Suppressor macrophage treated with lipopolysaccharide for 4 hours (primary cell): ENCODE measurements at places on chromosomes 12 and 14.

GRCh38 chr12:22797701-22798100 lies 172.7 kb downstream of the ETNK1 start:
- DNase-seq: peak; percentile 50

GRCh38 chr14:92456215-92457015 lies 57.2 kb upstream of the RIN3 start:
- peak; percentile 89 for DNase-seq

GRCh38 chr14:37197421-37198272 lies at the start of gene MIPOL1:
TSS of gene MIPOL1 (plus strand) at chr14:37197937. CDS start at chr14:37247889, 49,952 bp downstream.
- peak; percentile 51 for DNase-seq

DNA sequence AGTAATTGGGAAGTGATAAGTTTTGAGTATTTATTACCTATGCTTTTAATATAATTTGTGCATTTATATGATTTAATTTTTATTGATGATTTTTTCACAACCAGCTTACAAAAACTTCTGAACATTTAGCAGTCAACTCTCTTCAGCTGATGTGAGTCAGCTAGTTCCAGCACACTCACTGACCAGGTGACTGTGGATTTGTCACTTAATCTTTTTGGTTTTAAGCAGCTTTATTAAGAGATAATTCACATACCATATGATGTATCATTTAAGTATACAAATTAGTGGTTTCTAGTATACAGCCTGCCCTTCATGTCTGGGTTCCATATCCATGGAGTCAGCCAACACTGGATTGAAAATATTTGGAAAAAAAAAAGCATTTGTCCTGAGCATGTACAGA lies 103.5 kb downstream of the SYNE2 start:
- DNase-seq: no peak

DNA sequence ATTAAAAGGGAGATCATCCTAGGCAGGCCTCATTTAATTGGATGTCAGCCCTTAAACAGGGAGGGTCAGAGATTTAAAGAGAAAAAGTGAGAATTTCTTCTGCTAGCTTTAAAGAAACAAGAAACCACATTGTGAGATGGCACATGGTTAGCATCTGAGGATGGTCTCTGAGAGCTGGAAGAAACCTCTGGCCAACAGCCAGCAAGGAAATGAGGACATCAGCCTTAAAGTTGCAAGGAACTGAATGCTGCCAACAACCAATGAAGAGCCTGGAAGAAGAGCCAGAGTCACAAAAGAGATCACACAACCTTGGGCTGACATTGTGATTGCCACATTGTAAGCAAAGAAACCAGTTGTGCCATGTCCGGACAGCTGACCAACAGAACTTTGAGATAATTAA lies 17.5 kb upstream of the FAR2 start:
- peak; percentile 13 for DNase-seq

GRCh38 chr14:21033133-21033698 lies 1.4 kb downstream of the RNASE13 start:
- no peak for DNase-seq

DNA sequence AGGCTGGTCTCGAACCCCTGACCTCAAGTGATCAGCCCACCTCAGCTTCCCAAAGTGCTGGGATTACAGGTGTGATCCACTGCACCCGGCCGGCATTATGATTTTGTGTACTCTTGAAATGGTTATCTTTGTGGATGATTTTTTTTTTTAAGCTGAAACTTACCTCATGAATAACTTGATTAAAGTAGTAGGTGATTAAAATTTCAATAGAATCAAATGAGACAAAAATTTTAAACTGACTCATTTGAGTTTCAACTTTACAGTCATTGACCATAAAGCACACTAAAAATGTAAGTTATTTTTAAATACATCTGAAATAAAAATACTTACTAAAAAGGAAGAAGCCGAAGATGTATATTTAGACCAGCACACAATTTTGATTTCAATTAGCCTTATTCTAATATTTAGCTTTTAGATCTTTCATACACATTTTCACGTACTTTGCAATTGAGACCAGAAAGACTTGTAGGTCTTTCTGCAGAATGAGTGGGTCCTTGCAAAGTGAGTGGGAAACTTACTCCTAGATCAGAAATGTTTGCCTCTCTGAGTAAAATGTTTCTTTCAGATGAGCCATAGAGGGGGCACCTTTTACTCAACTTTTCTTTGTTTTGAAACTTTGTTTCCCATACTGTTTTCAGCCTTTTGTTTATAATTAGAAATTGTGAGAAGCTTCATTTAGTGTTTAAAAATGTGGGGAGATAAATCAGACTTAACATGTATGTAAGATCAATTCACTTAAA lies 34.2 kb downstream of the TMPO start:
- DNase-seq: no peak

DNA sequence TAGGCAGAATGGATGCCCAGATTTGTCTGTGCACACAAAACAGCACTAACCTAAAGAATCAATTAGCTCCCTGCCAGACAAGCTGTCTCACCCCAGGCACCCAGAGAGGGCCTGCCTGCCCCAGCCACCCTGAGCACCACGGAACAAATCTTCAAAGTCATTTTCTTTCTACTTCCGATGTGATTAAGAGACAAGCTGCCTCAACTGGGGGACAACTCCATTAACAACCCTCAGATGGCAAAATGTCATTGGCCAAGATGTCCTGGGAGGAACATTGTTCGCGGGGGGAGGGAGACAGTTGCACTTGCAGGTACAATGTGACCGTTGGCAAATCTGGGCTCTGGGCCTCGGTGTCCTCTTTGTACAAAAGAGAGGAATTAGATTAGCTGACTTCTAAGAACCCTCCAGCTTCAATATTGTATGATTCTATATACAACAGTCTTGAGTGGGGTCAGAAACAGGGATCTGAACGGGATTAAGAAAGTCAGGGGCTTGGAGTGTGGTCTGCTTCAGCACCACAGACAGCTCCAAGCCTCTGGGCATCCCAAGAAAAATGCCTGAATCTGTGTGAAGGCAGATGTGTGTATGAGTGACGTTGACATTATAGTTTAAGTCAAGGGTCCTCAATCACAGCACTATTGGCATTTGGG lies 42.8 kb upstream of the CMKLR1 start:
- DNase-seq: peak; percentile 21

- no peak for DNase-seq
These were observed 7.5 kb upstream of the TRHDE start for GRCh38 chr12:72264548-72265175.

DNA sequence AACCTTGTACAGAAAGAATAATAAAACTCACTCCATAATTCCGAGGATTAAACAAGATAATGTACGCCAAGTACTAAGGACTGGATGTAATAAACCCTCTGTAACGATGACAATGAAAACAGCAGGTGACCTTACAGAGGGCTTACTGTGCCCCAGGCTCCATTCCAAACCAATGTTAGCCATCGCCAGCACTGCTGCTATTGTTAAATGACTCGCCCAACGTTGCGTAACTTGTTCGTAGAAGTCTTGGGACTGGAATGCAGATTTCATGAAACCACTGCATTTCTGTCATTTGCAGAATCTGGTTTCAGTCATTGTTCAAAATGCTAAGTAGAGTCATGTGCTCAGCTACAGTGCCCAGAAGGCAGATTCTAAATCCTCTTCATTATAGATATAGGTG lies 728 bp upstream of the STON2 start:
- peak; percentile 96 for DNase-seq

- no peak for DNase-seq
These were observed 193.5 kb downstream of the SLC2A13 start for GRCh38 chr12:39912211-39912980.

- no peak for DNase-seq
These were observed 3.6 kb downstream of the ANKRD9 start for GRCh38 chr14:102505775-102506625.

DNA sequence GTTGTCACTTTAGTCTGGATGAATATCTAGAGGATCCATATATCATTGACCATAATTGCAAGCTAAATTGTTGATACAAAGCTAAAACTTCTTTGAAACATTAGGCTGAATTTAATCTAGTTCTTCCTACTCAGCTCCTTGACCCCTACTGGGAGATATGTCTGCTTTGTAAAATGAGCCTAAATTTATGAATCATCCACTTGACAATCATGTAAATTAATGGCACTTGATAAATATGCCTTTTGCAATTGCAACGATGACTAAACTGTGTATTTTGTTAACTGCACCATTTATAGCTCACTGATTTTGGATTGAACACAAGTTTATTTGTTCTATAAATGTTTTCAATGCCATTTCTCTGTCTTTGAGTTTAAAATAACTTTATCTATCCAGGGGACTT lies 1616.5 kb upstream of the FLRT2 start:
- no peak for DNase-seq

DNA sequence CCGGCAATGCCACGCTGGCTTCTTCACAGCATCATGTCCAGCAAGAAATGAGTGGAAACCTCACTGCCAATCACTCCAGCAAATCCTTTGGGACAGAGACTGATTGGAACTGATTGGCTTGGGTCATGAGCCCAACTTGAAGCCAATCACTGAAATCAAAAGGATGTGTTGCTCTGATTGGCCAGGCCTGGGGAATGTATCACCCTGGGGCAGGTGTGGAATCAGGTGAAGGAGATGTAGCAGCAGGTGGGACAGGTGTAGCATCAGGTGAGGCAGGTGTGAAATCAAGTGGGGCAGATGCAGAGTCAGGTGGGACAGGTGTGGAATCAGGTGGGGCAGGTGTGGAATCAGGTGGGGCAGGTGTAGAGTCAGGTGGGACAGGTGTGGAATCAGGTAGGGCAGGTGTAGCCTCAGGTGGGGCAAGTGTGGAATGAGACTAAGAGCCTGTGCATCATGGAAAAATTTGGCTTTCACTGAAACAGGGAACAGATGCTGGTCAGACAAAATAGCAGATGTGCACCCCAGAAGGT lies 206.4 kb downstream of the SLC15A4 start:
- DNase-seq: no peak

GRCh38 chr14:99057576-99058083 lies 214.4 kb downstream of the BCL11B start:
- no peak for DNase-seq

- DNase-seq: peak; percentile 4
These were observed 29.3 kb downstream of the YLPM1 start for GRCh38 chr14:74792249-74793039.

GRCh38 chr12:74579446-74579845 lies 41.8 kb downstream of the ATXN7L3B start:
- no peak for DNase-seq

GRCh38 chr14:55611859-55612258 lies 31.9 kb downstream of the KTN1 start:
- DNase-seq: no peak

DNA sequence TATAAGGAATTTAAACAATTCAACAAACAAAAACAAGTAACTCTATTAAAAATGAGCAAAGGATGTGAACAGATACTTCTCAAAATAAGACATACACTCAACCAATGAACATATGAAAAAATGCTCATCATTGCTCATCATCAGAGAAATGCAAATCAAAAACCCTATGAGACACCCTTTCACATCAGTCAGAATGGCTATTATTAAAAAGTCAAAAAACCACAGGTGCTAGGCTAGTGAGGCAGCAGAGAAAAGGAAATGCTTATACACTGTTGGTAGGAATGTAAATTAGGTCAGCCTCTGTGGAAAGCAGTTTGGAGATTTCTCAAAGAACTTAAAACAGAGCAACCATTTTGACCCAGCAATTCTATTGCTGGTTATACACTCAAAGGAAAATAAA lies 52.0 kb downstream of the NAV3 start:
- DNase-seq: no peak

DNA sequence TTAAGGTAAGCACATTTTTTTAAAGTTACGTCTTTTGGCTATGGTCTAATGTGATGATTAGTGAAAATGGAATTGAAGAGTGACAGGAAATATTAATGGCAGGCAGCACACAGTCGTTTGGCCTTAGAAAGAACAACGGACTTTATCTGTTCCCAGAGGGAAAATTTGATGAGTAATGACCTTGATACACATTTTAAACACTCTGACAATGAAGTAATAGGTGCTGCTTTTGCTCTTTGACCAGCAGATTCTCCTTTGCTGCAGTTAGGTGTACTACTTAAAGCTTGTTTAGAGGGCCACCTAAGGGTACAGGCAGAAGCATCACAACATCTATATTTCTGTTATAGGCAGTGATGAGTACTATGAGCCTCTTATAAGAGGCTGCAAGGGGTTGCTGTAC lies 27.1 kb upstream of the RNU6-8 start:
- DNase-seq: no peak

DNA sequence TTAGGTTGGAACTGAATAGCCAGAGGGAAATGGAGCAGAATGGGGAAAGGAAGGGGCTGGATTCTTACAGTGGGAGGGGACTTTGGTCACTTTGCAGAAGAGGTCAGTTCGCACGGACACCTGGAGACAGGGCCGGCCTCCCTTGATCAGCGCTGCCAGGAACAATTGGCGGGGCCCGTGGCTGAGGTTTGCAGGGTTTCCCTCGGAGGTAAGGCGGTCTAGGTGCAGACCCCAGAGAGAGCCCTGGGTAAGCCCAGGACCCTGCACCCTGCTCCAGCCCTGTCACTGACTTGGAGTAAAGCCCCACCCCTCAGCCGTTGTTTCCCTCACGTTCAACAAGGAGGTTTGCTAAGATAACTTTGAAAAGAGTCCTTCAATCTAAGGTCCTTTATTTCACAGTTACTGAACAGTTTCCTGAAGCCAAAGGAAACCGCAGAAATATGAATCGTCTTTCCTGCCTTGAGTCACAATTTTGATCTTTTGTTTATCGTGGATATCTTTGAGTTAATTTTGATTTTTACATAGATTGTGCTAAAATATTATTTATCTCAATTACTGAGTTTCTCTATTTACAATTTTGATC lies 231.4 kb upstream of the RTL1 start:
- no peak for DNase-seq

DNA sequence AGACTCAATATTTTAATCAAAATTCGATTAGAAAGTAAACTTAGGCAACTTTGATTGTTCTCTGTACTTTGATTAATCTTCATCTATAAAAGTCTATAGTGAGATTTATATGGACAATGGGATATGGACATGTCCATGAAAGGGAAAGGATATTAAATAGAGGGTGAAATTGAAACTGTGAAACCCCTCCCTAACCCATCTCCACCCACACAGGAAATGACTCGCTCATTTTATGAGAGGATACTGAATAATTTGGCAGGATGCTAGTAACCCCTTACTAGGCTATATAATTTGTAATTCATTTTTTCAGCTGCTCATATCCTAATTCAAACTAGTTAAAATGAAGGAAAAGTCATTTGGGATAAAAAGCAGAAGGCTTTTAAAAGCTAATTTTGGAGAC lies 328.0 kb upstream of the ATP2B1 start:
- DNase-seq: peak; percentile 39

DNA sequence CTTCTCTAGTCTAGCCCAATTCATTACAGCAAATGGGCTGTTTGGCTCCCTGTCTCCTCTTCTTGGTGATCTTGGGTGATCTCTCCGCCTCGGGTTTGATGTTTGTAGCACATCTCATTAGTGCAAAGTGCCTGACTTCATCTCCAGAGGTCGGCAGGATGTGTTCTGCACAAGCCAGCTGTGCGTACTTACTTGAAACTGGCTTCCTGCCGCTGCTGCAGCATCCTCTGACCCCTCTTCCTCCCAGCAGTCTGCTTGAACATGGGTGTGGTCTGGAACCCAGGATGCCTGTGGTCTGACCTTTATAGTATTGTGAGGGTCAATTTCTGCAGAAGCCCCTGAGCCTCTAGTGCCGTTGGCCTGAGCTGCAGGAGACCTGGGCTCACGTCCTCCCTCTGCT lies 99.2 kb downstream of the BEGAIN start:
- DNase-seq: no peak

GRCh38 chr14:101198398-101199027 lies 295.0 kb upstream of the RTL1 start:
- DNase-seq: no peak

- DNase-seq: peak; percentile 19
These were observed 173.4 kb upstream of the NTF3 start for GRCh38 chr12:5258498-5258897.
